ENCODE measurements at places on chromosomes 4 and X. TPM values are rescaled to one million over a fixed set of nuclear protein-coding genes. Genes with fewer than 3 reads are reported as not detected.
A peak's percentile ranks its signal among the peaks of the same experiment; 100 is the strongest.

The FAM47E gene
- 1.6 TPM for total RNA-seq

The PLXNB3 gene
- total RNA-seq = 16.2 TPM

The NKX3-2 gene
- total RNA-seq = 4.0 TPM

The UGT2A1 gene
- total RNA-seq = not detected

The SUPT20HL1 gene
- total RNA-seq = not detected

The L1CAM gene
- total RNA-seq = 133 TPM

The TSPAN7 gene
- 9.7 TPM for total RNA-seq

The SEC24D gene
- 21.2 TPM for total RNA-seq

The MAPK10 gene
- total RNA-seq = 56.9 TPM

The PAGE4 gene
- not detected for total RNA-seq

The TLR10 gene
- total RNA-seq = not detected

- peaks cover 38% of the 10 kb centered on the region for H3K4me1 ChIP-seq
- peak overlapping the region; percentile 95 for H3K4me3 ChIP-seq
- H3K36me3 ChIP-seq = no peaks in the 10 kb centered on the region
- DNase-seq = no peak
- peaks cover 46% of the 10 kb centered on the region for H3K27me3 ChIP-seq
Measured at GRCh38 chr4:53366301-53366716, 448 bp upstream of the SCFD2 start.

DNA sequence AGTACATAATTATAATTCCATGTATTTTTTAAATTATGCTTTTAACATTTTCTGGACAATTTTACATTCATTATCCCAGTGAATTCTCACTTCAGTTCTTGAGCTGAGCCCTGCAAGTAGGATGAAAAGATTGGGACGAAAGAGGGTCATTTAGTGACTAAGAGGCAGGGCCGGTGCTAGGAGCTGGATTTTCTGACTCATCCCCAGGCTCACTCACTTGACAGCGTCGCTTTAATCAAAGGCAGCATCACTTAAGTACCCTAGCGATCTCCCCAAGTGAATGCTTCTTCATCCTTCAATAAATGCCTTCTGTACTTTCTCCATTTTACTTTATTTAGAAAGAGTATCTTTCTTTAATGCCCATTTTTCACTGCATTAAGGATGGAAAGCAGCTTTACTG is 263.6 kb downstream of the HS3ST1 start:
- H3K27me3 ChIP-seq = no peaks in the 10 kb centered on the region
- no peaks in the 10 kb centered on the region for H3K36me3 ChIP-seq
- H3K4me3 ChIP-seq = no peak overlapping the region
- no peak overlapping the region for H3K27ac ChIP-seq
- DNase-seq = no peak
- H3K4me1 ChIP-seq = peaks cover 12% of the 10 kb centered on the region

- H3K27me3 ChIP-seq = no peaks in the 10 kb centered on the region
- peak overlapping the region; percentile 74 for H3K27ac ChIP-seq
- no peak for DNase-seq
- H3K4me3 ChIP-seq = peak overlapping the region; percentile 53
- H3K4me1 ChIP-seq = peaks cover 29% of the 10 kb centered on the region
- H3K36me3 ChIP-seq = peaks cover 4% of the 10 kb centered on the region
Measured at GRCh38 chrX:23898412-23898959, 9.3 kb downstream of the APOO start.

- no peaks in the 10 kb centered on the region for H3K27me3 ChIP-seq
- H3K27ac ChIP-seq = no peak overlapping the region
- no peak overlapping the region for H3K4me3 ChIP-seq
Measured at GRCh38 chr4:3201718-3202702, 46.9 kb upstream of the MSANTD1 start.

DNA sequence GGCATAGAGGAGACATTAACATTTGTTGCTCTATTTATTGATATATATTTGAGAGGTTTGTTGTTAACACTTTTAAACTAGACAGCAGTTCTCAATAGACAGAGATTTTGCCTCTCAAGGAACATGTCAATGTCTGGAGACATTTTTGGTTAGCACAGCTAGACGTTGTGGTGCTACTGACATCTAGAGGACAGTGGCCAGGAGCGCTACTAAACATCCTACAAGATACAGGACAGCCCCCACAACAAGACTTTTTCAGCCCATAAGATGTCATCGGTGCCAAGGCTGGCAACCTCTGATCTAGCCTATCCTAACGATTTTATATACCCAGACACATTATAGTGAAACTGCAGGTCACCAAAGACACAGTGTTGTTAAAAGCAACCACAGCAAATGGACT is 18.4 kb upstream of the CTSO start:
- no peaks in the 10 kb centered on the region for H3K27me3 ChIP-seq
- no peak overlapping the region for H3K4me3 ChIP-seq

DNA sequence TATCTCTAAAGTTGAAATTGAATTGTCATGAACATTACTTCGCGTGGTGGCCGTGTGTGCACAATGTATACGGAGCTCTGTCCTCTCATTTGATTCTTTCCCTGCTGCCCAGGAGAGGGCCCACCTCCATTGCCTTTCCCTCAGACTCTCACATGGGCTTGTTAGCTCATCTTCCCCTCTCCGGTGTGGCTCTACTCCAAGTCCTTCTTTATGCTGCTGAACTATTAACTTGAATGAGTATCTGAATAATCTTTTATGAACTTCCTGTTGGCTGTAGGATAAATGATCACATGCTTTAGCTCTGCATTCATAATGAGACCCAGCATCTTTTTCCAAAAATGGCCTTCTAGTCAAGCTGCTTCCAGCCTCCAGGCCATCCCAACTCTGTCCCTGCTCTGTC is 68.8 kb upstream of the CLNK start:
- H3K27ac ChIP-seq = no peak overlapping the region
- H3K4me1 ChIP-seq = no peaks in the 10 kb centered on the region
- H3K4me3 ChIP-seq = no peak overlapping the region
- H3K27me3 ChIP-seq = no peaks in the 10 kb centered on the region
- no peaks in the 10 kb centered on the region for H3K36me3 ChIP-seq

DNA sequence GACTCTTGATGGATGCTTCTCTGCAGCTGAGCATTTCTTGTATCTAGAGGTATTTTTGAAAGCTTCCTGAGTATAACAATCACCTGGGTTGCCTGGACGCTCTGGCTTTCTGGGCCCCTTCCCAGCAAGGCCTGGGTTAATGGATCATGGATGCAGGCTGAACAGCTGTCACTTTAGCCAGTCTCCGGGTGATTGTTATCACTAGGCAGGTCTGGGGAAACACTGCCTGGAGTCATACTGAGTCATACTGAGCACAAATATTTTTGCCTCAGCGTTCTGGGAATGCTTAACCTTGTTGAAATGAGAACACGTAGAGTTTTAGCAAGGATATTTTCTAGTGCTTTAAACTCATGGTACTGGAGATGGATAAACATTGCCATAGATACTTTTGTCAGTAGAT is 102.6 kb downstream of the PHEX start:
- no peak for DNase-seq
- no peaks in the 10 kb centered on the region for H3K27me3 ChIP-seq
- H3K36me3 ChIP-seq = no peaks in the 10 kb centered on the region
- peaks cover 36% of the 10 kb centered on the region for H3K4me1 ChIP-seq
- no peak overlapping the region for H3K4me3 ChIP-seq
- H3K27ac ChIP-seq = peak overlapping the region; percentile 35

DNA sequence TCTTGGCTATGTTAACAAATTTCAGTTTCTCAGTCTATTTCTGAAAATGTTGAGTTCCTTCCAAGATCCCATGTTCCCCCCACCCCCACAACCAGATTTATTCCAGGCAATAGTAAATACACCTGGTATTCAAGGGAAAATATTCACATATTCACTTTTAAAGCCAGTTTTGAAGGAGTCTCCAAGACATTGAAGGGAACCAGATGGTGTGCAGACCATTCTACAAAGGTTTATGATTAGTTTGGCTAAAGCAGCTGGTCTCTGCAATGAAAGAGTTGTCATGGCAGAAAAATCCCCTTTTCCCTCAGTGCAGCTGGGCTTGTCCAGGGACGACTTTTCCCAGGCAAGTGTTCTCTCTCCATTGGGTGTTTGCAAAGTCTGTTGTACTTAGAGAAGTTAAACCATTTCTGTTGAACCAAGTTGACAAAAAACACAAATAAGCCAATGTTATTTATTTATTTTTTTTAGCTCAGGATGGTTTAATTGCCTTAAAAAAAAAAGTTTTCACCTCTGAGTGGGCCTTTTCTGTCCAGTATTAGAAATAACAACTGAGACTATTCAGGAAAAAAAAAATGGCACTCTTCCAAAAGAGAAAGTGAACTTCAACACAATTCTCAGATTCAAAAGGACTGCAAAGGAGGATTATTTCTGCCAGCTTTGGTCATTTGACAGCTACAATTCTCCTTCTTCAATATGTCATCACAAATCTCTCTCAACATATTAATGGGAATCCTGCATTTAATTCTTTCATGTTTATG is 410.6 kb downstream of the IL1RAPL1 start:
- no peak overlapping the region for H3K4me3 ChIP-seq
- no peak overlapping the region for H3K27ac ChIP-seq
- peaks cover 13% of the 10 kb centered on the region for H3K4me1 ChIP-seq
- no peaks in the 10 kb centered on the region for H3K36me3 ChIP-seq
- no peak for DNase-seq
- no peaks in the 10 kb centered on the region for H3K27me3 ChIP-seq

GRCh38 chrX:30835373-30835772 is 53.7 kb downstream of the TAB3 start:
- H3K36me3 ChIP-seq = peaks cover 33% of the 10 kb centered on the region
- no peak for DNase-seq
- no peak overlapping the region for H3K4me3 ChIP-seq
- no peak overlapping the region for H3K27ac ChIP-seq

GRCh38 chr4:109078724-109079123 is 223.7 kb downstream of the COL25A1 start:
- peak overlapping the region; percentile 0 for H3K27ac ChIP-seq
- H3K4me3 ChIP-seq = no peak overlapping the region
- H3K4me1 ChIP-seq = peaks cover 30% of the 10 kb centered on the region
- DNase-seq = no peak
- no peaks in the 10 kb centered on the region for H3K27me3 ChIP-seq

DNA sequence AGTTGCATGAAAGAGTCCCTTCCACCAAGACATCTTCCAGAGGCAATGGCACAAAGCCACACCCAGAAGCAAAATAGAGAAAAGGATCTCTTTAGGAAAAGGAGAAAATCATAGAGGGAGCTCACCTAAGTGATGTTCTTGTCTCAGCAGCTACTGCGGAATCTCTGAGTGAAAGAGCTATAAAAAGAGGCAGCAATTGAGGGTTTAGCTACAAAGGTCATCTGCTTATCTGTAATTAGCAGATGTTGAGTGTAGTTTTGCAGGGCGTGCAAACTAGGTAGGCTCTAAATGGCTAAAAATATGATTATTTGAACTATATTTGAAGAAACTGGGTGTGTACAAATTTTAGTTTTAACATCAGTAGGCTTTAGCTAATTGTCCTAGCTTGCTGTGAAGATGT is 276.0 kb downstream of the HS3ST1 start:
- H3K27me3 ChIP-seq = no peaks in the 10 kb centered on the region
- H3K27ac ChIP-seq = no peak overlapping the region
- no peaks in the 10 kb centered on the region for H3K36me3 ChIP-seq
- H3K4me3 ChIP-seq = no peak overlapping the region
- DNase-seq = no peak
- H3K4me1 ChIP-seq = peaks cover 18% of the 10 kb centered on the region

DNA sequence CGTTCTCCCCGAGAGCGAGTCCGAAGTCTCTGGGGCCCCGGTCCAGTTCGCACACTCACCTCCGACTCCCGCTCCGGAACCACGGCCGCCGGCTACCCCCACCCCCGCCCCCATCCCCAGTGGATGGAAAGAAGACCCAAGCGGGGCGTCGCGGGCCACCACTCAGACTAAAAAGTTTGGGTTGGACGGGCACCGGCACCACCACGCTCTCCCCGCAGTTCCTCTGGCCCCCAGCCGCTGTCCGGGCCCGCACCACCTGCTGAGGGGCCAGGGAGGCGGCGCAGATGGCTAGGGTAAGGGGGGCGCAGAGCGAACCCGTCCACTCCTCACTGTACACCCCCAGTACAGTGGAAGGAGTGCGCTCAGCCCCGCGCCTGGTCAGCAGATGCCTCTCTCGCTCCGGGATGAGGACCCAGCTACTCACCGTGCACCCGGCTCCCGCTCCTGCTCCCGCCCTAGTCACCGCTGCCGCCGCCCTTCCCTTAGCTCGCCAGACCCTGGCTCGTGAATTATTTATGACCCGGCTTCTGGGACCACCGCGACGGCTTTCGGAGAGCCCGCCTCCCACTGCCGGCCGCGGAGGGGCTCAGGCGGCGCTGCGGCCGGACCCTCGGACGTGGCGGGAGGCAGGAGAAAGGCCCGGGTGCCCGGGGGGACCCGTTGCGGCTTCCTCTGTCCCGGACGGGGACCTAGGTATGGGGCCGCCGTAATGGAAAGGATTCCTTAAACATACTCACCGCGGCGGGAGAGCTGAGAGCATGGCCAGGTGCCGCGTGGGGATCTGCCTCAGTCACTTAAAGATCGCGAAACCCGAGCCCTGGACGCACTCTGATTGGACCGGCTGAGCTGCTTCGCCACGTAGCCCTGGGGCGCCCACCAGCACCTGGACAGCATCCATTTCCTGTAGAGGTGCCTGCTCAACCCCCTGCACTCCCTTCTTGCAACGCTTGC is at the start of gene PROM1:
PROM1 (minus strand) TSS at position 783 of the 951 bp plus-strand sequence. CDS start 8,117 bp downstream, outside the sequence.
- peaks cover 28% of the 10 kb centered on the region for H3K4me1 ChIP-seq
- H3K27me3 ChIP-seq = peaks cover 66% of the 10 kb centered on the region
- peak within 1 kb of the TSS; percentile 95 for H3K4me3 ChIP-seq
- peak; percentile 52 for DNase-seq
- H3K27ac ChIP-seq = peak within 1 kb of the TSS; percentile 97
- no peaks in the 10 kb centered on the region for H3K36me3 ChIP-seq

- no peaks in the 10 kb centered on the region for H3K36me3 ChIP-seq
- peaks cover 15% of the 10 kb centered on the region for H3K27me3 ChIP-seq
- no peak for DNase-seq
- H3K27ac ChIP-seq = no peak overlapping the region
- no peak overlapping the region for H3K4me3 ChIP-seq
- no peaks in the 10 kb centered on the region for H3K4me1 ChIP-seq
Measured at GRCh38 chr4:52370576-52370975, 288.5 kb downstream of the USP46 start.

- H3K4me1 ChIP-seq = peaks cover 55% of the 10 kb centered on the region
- H3K27me3 ChIP-seq = no peaks in the 10 kb centered on the region
- peak within 1 kb of the TSS; percentile 20 for H3K27ac ChIP-seq
- H3K4me3 ChIP-seq = peak within 1 kb of the TSS; percentile 87
Measured at GRCh38 chr4:185811509-185812364, at the start of gene SORBS2. SORBS2 (minus strand) TSS chr4:185812194; CDS start chr4:185690571, 121,623 bp downstream.

GRCh38 chrX:2503591-2504500 is 3.1 kb upstream of the DHRSX start:
- H3K4me1 ChIP-seq = peaks cover 18% of the 10 kb centered on the region
- no peaks in the 10 kb centered on the region for H3K36me3 ChIP-seq
- DNase-seq = no peak
- H3K27ac ChIP-seq = no peak overlapping the region
- H3K27me3 ChIP-seq = no peaks in the 10 kb centered on the region
- peak overlapping the region; percentile 80 for H3K4me3 ChIP-seq

- H3K4me1 ChIP-seq = peaks cover 14% of the 10 kb centered on the region
- DNase-seq = no peak
- peaks cover 9% of the 10 kb centered on the region for H3K27me3 ChIP-seq
- no peak overlapping the region for H3K27ac ChIP-seq
- H3K36me3 ChIP-seq = no peaks in the 10 kb centered on the region
Measured at GRCh38 chr4:1569461-1570151, 114.5 kb downstream of the FAM53A start.

Data from neural crest cell (in vitro differentiated cells).